ENCODE measurements at places on chromosomes 2 and 18. TPM values are rescaled to one million over a fixed set of nuclear protein-coding genes. Genes with fewer than 3 reads are reported as not detected.

- no peak for DNase-seq
These were observed 5.6 kb downstream of the LAMA3 start for GRCh38 chr18:23694637-23695430.

DNA sequence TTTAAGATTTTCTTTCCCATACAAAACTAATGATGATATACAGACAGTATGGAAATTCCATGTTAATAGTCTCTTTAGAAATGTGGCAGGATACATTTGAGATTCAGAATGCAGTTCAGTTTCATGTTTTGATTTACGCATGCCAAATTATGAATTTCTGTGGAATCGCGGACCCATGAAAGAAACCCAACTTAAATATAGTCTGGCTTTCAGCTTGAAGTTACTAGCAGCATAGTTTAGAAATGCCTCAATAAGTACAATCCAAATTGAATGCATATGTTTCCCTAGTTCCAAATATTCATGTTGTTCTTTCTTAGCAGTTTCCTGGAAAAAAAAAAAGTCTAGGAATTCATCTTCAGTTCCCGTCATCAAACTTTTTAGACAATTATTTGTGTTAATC is 164.1 kb upstream of the RASGRP3 start:
- DNase-seq = no peak

Gene RAB27B
- total RNA-seq = not detected

Gene IL1RL1
- total RNA-seq = 0.18 TPM

Gene CIB4
- not detected for total RNA-seq

Gene SERPINB3
- total RNA-seq = not detected

Gene KRTCAP3
- 2.2 TPM for total RNA-seq
